NCI-H460 (cell line): ENCODE measurements at places on chromosomes 2 and 18. TPM values are rescaled to one million over a fixed set of nuclear protein-coding genes. Genes with fewer than 3 reads are reported as not detected.

The PRADC1 gene
- 6.3 and 10.7 TPM in 2 replicates for total RNA-seq

The CAPN14 gene
- not detected in 2 replicates for total RNA-seq

The UCN gene
- total RNA-seq = 4.6 and 6.8 TPM in 2 replicates

The DAW1 gene
- 99.2 and 104 TPM in 2 replicates for total RNA-seq

The ACAA2 gene
- total RNA-seq = 82.3 and 84.5 TPM in 2 replicates

The TMEM163 gene
- not detected in 2 replicates for total RNA-seq

The CHAC2 gene
- 26.1 and 31.3 TPM in 2 replicates for total RNA-seq

The RTKN gene
- total RNA-seq = 12.3 and 15.7 TPM in 2 replicates

DNA sequence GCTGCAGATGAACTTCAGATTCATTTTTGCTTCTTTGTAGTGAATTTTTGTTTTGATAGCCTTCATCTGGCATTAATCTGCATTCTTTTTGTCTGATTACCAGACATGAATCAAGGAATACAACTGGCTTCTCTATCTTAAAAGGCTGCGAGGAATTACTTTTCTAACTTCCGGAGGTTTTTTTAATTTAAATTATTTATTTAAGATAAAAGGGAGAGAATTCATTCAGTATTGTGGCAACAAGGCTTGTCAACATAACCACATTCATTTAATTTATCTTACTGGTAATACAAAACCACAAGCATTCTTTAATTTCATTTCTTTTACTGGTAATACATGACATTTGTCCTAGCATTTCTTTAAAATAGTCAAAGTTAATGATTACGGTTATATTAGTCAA is 36.0 kb downstream of the CSRNP3 start:
- no peak for DNase-seq

DNA sequence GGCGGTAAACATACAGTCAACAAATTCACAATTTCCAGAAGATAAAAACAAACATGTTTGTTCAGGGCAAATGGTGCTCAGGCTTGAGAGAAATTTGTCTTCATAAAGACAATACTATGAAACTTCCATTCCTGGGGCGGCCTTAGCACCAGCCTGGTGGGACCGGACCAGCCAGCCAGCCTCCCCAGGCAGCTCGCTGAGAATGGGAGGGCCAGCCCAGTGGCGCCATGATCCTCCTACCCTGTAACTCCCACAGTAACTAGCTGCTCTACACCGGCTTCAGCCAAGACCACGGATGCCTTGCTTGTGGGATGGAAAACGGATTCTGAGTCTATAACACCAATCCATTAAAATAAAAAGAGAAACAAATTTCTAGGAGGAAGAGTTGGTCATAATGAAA is 24.2 kb upstream of the FHOD3 start:
- no peak for DNase-seq

DNA sequence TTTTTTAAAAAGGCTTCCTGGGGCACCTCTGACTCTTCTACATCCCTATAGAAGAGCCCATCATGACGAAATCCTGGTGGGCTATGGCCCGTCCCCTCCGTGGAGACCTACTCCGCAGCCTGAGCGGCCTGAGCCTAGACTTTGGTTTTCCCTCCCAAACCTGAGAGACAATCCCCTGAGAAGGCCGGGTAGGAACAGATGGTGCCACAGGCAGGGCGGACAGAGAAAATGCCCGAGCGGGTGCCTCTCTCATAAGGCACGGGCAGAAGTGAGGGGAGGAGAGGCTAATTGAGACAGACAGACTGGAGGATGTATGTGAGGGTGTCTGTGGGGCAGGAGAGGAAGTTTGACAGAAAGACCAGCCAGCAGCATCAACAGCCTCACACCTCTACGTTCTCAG is 20.2 kb upstream of the SFXN5 start:
- DNase-seq = no peak

DNA sequence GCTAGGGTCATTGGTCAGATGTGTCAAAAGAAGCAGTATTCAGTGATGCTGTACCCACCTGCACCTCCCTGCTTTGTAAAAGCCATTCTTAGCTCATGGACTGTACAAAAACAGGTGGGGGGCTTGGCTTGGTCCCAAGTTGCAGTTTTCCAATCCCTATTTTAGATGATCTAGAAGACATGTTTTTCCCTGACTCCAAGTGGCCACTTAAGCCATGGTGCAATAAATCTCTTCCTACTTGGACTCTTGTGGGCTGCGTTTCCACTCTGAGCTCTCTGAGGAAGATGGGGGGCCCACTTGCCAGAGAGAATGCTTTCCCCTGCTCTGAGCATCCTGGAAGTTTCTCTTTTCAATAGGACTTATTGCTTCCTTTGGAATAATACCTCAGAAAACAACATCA is 57.0 kb upstream of the SPP2 start:
- DNase-seq = no peak

- no peak for DNase-seq
Measured at GRCh38 chr2:172278667-172279066, 148.7 kb upstream of the ITGA6 start.

- DNase-seq = no peak
Measured at GRCh38 chr18:11994703-11995444, 13.6 kb downstream of the IMPA2 start.

- no peak for DNase-seq
Measured at GRCh38 chr2:226190479-226191252, 609.0 kb downstream of the IRS1 start.

- no peak for DNase-seq
Measured at GRCh38 chr2:41768310-41768709, 279.5 kb upstream of the PKDCC start.
